ENCODE measurements at places on chromosomes 1 and 21. TPM values are rescaled to one million over a fixed set of nuclear protein-coding genes. Genes with fewer than 3 reads are reported as not detected.
A peak's percentile ranks its signal among the peaks of the same experiment; 100 is the strongest.

- no peak for DNase-seq
These were observed 797 bp upstream of the KCNJ9 start for GRCh38 chr1:160080381-160081100.

DNA sequence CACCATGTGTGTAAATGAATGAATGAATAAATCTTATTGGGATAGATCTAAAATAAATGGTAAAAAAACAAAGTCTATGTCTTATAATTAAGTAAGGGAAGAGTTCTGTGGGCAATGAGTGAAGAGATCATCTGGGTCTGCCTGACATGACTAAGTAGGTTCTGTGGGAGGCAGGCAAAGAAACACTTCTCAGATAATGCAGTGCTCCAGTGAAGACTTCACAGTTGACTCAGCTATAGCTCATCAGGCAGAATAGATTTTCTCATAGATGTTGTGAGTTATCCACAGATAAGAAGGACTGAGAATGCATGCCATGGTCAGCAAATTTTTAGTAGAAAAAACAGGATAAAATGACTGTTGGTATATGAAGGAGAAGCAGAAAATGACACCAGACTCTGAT lies 12.4 kb downstream of the KRTAP22-2 start:
- DNase-seq: no peak

DNA sequence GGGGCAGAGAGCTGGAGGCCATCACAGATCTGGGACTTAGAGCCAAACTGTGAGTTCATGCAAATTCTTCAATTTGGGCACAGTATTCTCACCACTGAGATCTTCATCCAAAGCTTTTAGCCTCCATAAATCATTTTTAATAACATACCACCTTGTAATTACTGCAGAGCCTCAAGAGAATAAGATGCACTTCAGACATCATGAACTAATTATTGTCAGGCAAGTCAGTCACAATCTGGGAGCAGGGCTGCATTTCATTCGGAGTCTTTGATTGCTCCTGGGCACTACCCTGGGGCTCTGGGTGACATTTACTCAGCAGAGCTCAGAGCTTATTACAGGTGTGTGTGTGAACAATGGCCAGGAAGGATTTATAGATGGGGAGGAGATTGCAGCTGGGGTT lies 623.7 kb downstream of the PTPRU start:
- DNase-seq: no peak

DNA sequence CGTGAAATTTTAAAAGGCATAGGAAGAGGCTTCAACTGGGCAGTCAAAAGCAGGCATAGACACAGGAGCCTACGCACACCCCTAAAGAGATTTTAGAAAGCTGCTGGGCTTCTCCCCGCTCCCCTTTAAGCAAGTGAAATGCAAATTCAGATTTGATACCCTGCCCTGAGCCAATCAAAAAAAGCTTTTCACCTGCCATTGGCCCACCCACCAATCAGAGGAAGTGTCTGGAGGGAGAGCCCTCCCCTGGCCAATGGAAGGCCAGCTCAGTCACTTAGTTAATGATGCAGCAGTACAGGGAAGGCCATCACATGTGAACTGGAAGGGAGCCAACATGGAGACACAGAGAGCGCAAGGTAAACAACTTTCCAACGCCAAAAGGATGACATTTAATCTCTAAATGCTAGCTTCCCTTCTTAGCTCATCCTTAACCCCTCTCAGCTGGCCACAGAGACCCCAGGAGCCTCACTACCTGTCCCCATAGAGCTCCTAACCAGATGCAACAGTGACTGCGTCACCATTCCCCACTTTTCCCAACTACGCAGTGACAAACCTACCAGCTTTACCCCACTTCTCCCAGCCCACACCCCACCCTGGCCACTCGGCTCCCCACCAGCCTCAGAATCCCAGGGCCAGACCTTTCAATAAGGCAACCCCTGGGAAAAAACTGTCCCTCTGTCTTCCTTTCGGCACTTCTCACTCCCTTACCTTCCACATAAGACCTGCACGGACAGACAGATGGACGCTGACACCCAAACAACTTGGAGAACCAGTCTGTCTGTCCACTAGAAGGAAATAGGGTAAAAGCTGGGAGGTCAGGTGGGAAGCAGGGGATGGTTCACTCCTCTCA lies 71.0 kb downstream of the CD46 start:
- peak; percentile 94 for DNase-seq

DNA sequence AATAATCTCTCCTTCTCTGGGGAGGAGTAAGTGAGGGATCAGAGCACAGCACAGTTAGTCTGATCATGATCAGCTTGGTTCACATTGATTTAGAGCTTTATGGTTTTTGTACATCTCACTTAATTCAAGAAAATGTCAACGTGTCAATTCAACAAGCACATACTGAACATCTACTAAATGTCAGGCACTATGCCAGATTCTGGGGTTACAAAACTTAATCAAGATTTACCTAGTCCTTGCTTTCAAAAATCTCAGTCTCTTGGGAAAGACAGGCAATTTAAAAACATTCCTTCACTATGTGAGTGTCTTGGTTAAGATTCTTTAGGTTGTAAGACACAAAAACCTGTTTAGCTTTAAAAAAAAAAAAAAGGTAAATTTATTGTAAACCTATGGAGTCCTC lies 181.4 kb downstream of the AK5 start:
- no peak for DNase-seq

DNA sequence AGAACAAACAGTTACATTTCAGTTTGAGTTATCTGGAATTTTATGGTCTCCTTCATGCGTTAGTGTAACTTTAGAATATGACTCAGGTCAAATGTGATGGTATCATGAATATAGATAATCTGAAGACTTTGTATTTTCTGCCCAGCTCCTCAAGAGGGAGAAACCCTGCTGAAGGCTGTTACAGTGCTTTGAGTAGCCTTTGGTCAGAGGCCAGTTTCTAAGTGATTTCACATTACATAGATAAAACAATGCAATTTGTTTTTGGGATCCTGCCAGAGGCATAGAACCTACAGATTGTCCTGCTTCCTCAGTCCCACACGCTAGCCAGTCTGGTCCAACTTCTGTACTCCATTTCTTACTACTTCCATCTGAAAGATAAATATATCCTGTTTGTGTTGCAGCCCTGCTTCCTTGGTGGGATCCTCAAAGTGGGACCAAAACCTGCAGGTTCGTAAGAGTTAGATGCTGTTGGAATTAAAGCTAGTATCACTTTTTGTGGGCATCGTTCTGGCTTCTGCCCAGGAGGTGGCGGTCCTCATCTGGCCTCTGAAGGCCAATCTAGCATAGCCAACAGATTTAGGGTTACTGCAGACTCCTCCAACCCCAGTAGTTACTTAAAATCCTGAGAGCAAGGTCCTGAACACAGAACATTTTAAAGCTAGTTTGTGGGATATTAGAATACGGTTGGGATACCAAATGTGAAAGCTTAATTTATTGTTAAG lies 645.8 kb upstream of the USP24 start:
- no peak for DNase-seq

GRCh38 chr1:28775121-28775942 lies 36.6 kb upstream of the OPRD1 start:
- peak; percentile 48 for DNase-seq

- no peak for DNase-seq
These were observed 40.3 kb downstream of the BTG3 start for GRCh38 chr21:17572431-17572830.

DNA sequence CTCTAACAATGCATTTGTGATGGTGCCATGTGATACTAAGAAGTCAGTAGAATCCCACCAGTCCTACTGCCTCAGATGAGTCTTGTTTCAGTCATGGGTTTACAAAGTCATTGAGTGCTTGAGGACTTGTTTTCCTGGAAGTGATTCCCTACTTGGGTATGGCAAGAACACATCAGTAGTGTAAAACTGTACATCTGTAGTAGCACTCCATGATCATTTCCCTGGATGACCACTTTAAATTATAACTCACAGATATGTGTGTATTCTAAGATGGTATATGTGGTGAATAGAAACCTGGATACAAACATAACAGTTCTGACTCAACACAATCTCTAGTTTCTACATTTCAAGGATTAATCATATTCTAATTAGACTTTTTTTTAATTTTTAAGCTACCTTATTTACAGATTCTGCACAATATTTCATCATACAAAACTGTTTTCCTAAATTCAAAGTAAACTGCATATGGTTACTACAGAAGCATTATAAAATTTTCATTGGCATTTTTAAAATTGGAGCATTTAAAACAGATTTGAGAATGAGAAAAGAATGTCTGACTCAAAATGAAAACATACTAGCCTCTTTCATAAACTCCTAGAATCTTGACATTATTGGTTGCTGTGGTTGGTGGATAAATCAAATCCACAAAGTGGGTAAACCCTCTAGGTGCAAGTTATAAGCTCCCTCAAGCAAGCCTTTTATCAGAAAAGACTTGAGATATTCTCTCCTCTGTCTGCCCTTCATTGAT lies 6.8 kb upstream of the PSMG1 start:
- DNase-seq: no peak

DNA sequence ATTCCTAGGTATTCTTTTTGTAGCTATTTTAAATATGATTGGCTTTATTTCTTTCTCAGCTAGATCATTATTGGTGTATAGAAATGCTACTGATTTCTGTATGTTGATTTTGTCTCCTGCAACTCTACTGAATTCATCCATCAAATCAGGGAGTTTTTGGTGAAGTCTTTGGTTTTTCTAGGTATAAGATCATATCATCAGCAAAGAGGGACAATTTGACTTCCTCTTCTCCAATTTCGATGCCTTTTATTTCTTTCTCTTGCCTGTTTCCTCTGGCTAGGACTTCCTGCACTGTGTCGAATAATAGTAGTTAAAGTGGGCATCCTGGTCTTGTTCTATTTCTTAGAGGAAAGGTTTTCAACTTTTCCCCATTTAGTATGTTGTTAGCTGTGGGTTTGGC lies 27.5 kb upstream of the PRKACB start:
- DNase-seq: no peak

DNA sequence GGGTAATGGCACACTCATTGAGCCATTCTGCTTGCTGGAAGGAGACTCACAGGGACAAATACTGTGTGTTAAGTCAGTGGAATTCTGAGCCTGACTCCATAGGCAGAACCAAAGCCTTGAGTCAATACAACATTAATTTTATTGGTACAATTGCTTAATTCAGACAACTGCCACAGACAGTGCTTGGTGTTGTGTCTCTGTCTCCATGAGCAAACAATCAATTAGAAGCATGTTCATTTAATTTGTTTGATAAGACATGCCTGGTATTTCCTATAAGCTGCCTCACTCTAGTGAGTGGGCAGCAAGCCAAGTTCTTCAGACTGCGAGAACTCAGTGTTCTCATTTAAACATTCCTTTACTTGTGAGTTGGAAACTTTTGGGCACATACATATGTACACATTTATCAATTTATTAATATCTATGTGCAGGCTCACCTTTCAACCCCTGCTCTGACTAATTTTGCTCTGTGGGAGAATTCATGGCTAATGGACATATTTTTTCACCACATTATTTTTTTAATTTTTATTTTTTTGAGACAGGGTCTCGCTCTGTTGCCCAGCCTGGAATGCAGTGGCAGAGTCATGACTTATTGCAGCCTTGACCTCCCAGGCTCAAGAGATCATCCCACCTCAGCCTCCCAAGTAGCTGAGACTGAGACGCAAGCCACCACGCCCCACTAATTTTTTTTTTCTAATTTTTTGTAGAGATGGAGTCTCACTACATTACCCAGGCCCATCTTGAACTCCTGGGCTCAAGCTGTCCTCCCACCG lies 4.5 kb upstream of the SRSF10 start:
- no peak for DNase-seq

GRCh38 chr1:81151206-81151605 lies 649.5 kb upstream of the ADGRL2 start:
- no peak for DNase-seq

- no peak for DNase-seq
These were observed 7.2 kb upstream of the PTGER3 start for GRCh38 chr1:71054791-71055190.

GRCh38 chr1:199551967-199552565 lies 475.4 kb upstream of the NR5A2 start:
- DNase-seq: peak; percentile 56

- no peak for DNase-seq
These were observed 339.4 kb upstream of the ESRRG start for GRCh38 chr1:217062586-217062985.

GRCh38 chr21:33019885-33020557 lies 5.7 kb upstream of the OLIG2 start:
- no peak for DNase-seq

The S100A16 gene
- 26.8 TPM for total RNA-seq

The IVL gene
- total RNA-seq: not detected

The C1orf141 gene
- not detected for total RNA-seq

The SEC22B gene
- 30.3 TPM for total RNA-seq

Data from dorsolateral prefrontal cortex (tissue), 122 donors.